Caco-2 (cell line): ENCODE measurements at places on chromosomes 2 and 18. TPM values are rescaled to one million over a fixed set of nuclear protein-coding genes. Genes with fewer than 3 reads are reported as not detected.

DNA sequence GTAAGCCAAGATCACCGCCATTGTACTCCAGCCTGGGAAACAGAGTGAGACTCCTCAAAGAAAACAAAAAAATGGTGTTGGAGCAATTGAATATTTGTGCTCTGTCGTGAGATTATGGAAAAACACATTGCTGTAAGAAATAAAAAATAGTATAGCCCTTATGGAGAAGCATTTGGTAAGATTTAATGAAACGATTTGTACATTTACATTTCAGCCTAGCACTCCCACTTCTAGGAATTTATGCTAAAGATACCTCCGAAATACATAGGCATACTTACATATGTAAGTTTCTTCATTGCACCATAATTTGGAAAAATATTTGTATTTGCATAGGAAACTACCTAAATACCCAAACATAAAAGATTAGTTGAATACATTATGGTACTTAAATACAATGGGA lies 8.7 kb upstream of the DTNB start:
- DNase-seq, result no peak

GRCh38 chr2:159226608-159227385 lies 59.7 kb downstream of the WDSUB1 start:
- no peak for DNase-seq

DNA sequence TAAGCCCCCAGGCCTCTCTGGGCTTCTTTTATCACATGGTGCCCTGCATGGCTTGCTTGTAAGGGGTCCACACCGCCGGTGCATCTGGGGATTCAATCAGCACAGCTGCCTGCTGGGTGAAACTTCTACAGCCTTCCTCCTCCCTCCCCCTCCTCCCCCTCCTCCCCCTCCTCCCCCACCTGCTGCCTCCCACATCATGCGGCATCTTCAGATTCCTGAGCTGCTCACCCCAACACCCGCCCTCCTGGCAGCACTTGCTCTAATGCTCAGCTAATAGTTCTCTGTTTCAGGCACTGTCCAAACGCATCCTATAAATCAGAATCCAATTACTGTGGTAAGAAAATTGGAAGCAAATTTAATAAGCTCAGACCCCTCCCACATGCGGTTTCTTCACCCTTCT lies 150.7 kb downstream of the GALNT14 start:
- no peak for DNase-seq

DNA sequence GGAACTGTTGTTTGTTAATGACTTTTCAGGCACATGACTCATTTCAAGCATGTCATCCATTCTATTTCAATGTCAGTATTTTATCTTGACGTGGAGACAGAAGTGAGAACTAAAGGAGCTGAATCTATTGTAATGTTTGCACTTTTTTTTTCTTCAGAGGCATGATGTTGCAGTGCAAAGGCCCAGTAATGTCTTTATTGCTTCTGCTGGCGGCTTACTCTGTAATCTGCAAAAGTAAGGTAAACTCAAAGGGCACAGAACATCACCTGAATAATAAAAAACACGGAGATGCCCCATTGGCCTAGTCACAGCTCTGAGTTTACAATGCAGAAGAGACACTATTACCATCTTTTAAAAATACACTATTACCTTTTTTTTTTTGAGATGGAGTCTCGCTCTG lies 2.4 kb upstream of the CNNM3 start:
- no peak for DNase-seq

- no peak for DNase-seq
These were observed 14.6 kb downstream of the SLC4A5 start for GRCh38 chr2:74328573-74328972.

DNA sequence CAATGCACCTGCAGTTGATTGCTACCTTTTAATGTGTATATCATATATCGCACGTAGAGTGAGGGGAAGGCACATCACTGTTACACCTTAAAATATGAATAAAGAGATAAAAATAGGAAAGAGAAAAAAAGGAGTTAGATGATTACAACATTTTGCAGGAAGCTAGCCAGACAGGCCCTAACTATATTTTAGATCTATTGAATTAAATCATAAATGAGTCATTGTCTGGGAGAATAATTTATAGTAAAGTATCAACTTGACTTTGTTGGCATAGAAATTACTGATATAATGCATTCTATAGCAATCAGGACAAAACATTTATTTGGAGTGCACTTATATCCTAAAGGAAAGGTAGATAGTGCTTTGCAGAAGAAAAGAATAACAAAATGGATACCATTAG lies 384.9 kb upstream of the NXPH2 start:
- no peak for DNase-seq

DNA sequence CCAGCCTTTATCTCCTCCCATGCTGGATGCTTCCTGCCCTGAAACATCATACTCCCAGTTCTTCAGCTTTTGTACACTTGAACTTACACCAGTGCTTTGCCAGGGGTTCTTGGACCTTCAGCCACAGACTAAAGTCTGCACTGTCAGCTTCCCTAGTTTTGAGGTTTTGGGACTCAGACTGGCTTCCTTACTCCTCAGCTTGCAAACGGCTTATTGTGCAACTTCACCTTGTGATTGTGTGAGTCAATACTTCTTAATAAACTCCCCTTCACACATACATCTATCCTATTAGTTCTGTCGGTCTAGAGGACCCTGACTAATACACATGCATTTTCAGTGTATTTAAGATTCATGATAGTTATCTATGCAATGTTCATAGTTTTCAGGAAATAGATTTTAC lies 35.8 kb upstream of the ZNF804A start:
- no peak for DNase-seq

DNA sequence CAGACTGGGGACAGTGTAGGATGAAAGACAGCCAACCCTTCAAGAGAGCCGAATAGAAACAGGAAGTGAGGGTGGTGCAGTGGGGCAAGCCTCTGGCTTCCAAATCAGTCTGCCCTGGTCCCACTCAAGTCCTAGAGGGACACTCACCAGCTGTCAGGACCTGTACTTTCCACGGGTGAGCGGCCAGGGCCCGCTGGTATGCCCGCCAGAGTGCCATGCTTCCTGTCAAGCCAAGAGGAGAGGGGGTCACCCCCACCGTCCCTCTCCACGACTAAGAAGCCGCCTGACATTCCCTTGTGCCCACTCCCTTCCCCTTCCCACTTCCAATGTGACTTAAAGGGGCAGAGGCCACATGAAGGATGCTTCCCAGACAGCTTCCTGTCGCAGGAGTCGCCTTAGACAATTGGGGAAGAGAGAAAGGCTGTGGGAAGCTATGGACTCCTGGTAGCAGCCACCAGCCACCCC lies 564 bp downstream of the MPV17 start:
- peak; percentile 20 for DNase-seq

The GKN2 gene
- total RNA-seq, result not detected in 2 replicates

The EEF1B2 gene
- total RNA-seq, result 939 and 946 TPM in 2 replicates

The CHRND gene
- total RNA-seq, result not detected in 2 replicates
